Stimulated activated CD4-positive, alpha-beta T cell treated with anti-CD3 and anti-CD28 coated beads, Interleukin-1b, Interleukin-23, amount 100 ng/mL, for 1 hour (primary cell): ENCODE measurements at places on chromosomes 11 and 22.

DNA sequence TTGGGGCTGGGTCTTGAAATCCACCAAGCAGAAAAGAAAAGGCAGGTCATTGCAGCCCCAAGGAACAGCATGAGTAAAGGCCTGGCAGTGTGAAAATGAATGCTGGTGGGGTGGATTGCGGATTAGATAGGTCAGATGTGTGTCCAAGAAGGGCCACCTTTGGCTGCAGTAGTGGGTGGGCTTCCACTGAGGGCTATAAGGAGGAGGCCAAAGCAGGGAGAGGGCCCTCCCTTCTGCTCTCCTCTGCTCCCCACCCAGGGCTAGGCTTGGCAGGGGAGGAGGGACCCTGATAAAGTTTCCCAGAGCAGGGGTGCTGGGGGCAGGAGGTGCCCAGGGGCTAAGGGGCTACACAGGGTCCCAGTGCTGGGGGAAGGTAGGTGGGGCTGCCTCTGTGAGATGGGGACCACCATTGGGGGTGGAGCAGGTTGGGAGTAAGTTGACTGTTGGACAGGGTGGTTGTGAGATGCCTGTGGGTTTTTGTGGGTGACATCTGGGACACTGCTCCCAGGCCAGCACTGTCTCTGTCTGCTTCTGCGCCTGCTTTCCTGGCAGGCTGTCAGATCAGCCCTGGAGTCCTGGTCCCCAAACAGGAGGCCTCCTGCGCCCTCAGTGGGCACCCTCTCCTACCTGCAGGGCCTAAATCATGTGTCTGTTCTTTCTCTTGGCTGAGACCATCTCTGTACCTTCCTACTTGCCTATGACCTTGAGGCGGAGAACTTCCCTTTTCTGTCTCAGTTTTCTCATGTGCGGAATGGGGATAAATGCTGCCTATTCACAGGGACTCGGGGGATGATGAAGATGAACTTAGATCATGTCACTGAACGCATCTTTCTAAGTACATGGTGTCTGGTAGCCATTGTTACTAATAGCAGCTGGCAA lies 1.9 kb downstream of the CAPN5 start:
- no peak for DNase-seq

- no peak for DNase-seq
These were observed 30.3 kb downstream of the KREMEN1 start for GRCh38 chr22:29103121-29103520.

GRCh38 chr11:1089738-1090599 lies 15.3 kb downstream of the MUC2 start:
- DNase-seq, result no peak

GRCh38 chr11:133821776-133822175 lies 23.5 kb downstream of the SPATA19 start:
- DNase-seq, result no peak

GRCh38 chr11:61004761-61005181 lies 33.3 kb downstream of the CD6 start:
- no peak for DNase-seq

DNA sequence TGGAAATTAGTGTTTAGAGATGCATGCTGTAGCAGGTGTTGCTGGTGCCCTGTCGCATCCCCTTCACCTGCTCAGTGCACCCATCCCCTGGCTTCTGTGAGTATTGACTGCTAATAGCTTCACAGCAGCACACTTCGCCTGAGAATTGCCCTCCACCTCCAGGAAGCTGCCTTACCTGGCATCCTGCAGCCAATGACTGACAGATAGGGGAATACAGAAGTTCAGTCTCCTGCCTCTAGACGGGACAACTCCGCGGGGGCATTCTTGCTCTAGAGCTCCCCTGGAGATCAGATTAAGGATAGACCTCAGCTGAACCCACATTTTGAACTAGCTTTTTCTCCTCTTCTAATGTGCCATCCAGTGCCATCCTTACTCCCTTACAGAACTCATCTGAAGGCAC lies 9.3 kb upstream of the CD3E start:
- DNase-seq, result no peak

GRCh38 chr11:47667555-47667954 lies 25.2 kb upstream of the MTCH2 start:
- no peak for DNase-seq
